ENCODE measurements at places on chromosomes 6 and 20.

GRCh38 chr6:138979813-138980668 is 8.0 kb downstream of the REPS1 start:
- no peak for DNase-seq

DNA sequence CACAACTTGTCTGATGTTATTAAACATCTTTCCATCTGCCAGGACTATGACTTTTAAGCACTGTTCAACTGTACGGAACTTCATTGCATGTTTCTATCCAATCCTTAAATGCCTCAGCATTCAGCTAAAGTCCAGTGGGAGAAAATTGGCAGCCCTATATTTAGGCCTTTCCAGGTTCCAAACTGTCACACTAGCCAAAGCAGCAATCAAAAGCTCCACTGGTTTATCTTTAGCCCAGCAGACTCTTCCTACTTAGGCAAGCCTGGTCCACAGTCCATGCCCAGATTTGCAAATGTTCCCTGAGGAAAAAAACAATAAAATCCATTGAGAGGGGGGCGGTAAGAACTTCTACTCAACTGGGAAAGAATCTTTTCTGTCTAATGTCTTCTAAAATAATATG is 349.1 kb upstream of the GJE1 start:
- no peak for DNase-seq

DNA sequence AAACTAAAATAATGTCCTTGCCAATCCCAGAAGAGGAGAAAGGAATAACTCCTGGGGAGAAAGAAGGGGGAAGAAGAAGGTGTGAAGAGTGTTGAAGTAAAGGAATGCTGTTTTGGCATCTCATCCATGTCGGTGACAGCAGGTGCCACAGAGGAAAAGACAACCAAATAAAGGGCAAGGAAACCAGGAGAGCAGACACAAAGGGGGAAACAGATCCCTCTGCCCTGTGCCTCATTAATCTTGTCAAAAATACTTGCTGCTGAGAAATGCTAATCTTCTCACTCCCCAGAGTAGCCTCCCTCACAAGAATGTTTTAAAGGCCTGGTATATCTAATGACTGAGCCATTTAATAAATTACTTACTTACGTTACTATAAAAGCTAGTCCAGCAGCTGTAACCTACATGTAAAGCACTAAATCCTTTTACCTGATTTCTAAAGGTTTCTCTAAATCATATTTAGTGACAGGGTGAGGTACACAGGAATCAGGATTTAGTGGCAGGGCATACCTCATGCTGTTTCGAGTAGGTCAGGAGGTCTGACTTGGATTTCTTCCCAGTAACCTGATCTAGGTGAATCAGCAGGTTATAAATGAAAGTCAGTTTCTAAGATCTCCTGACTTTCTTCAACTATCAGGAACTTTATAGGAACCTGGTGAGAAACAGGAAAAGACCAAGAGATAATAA is 377.1 kb downstream of the CENPW start:
- no peak for DNase-seq

GRCh38 chr6:136079701-136080565 is 170.2 kb downstream of the MTFR2 start:
- no peak for DNase-seq

Measured in activated CD4-positive, CD25-positive, alpha-beta regulatory T cell treated with anti-CD3 and anti-CD28 coated beads, Interleukin-2, amount 50 U/mL, for 16 hours (primary cell).